ENCODE measurements at places on chromosomes 13 and 19.

DNA sequence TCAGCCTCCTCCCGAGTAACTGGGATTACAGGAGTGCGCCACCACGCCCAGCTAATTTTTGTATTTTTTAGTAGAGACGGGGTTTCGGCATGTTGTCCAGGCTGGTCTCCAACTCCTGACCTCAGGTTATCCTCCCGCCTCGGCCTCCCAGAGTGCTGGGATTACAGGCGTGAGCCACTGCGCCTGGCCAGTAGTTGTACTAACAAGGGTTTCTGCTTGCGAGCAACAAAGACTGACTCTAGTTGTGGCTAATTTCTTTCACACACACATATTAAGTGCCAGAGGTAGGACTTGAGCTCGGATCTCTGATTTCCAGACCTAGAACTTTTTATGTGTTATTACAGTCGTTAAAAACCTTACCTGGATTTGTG is 635 bp upstream of the PCCA start:
- no peak for DNase-seq

GRCh38 chr13:109301726-109302125 is 484.7 kb downstream of the IRS2 start:
- DNase-seq, result no peak

DNA sequence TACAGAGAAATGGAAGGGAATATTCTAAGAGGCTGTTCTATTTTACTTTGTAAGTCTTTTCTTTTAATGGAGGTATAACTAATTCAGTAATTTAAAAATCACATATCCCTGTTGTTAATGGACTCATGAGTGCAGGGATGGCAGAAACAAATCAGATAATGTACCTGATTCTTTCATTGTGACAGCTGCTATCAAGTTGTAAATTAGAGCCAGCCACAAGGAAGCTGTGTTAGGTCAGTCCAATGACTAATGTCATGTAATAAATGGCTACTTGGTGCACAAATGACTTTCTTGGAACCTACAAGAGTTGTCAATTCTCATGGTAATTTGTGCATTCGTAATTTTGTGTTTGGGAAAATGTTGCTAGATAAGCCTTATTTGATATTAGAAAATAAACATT is 446.4 kb downstream of the DCT start:
- no peak for DNase-seq

- DNase-seq, result no peak
These were observed 8.3 kb downstream of the CBLC start for GRCh38 chr19:44785993-44786392.

DNA sequence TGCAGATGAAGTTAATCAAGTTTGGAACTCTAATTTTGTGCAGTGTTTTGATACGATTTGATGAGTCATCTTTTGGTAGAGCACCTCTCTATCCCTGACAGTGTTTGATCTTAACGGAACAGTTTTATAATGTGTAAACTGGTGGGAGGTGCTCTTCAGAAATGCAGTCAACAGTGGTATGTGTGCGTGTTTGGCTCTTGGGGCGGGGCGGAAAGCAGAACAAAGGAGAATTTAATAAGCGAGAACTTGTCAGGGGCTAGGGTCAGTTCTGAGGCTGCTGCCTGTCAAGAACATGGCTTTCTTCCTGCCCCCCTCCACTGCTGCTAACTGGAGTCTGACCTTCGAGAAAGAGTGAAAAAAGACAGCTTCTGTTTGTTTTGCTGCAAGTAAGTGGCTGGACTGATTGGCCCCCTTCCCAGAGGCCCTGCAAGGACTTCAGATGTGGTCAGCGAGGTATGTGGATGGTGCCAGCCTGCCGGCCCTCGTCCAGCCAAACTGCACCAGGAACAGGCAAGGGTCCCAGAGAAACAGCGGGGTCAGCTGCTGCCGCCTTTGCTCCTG is 40.8 kb downstream of the BBC3 start:
- DNase-seq, result peak; percentile 44

DNA sequence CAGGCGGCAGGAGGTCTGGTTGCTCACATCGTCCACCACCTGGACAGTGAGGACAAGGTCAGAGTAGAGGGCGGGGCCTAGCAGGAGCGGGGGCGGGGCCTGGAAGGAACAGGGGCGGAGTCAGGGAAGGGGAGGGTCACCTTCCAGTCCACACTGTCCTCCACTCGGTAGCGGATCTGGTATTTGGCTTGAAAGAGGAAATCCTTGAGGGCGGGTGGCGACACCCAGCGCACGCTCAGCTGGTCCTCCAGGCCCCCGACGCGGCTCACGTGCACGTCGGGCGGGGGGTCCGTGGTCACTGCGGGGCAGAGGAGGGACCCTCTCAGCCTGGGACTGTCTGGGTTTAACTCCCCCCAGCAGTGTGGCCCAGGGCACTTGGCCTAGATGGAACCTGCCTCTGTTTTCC is 8.2 kb downstream of the REX1BD start:
- no peak for DNase-seq

GRCh38 chr13:112963641-112964040 is 5.4 kb upstream of the MCF2L start:
- no peak for DNase-seq

- no peak for DNase-seq
These were observed 838 bp downstream of the PPP2R1A start for GRCh38 chr19:52190487-52191293.

- DNase-seq, result no peak
These were observed 42.1 kb upstream of the EBPL start for GRCh38 chr13:49733181-49733951.

DNA sequence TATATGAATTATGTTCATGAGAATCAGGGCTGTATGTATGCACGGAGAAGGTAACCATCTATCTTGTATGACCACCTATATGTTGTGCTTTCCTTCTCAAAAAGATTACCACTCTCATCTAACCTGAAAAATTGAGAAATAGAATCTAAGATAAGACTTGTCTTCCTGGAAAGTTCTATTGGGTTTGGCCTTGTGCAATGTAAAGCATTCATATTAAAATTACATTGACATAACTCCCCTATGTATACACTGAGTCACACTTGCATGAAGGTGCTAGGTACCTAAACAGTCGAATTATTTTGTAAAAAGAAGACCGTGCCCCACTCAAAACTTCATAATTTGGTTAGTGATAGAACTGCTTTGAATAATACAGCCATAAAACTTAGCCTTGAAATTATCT is 54.5 kb upstream of the RFXAP start:
- DNase-seq, result no peak

GRCh38 chr13:57734306-57734705 is 102.8 kb downstream of the PCDH17 start:
- DNase-seq, result no peak

DNA sequence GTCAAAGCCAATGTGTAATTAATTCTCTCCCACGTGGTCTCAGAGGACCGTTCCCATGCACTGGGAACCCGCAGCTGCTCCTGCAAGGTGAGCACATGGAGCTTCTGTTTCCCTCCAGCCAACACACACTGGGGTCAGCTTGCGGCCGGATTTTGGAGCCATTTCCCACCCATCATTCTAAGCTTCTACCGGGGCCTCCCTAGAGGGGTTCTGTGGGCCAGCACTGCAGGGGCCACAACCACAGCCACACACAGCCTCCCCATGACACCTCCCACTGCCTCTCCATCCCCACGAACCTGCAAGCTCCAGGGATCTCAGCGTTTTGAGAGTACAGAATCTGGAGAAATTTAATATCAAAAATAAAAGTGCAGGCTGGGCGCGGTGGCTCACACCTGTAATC is 120.7 kb upstream of the SOX1 start:
- DNase-seq, result no peak

GRCh38 chr13:36057041-36057440 is 74.1 kb downstream of the DCLK1 start:
- no peak for DNase-seq

GRCh38 chr13:74620308-74620707 is 486.1 kb upstream of the KLF12 start:
- no peak for DNase-seq

- DNase-seq, result no peak
These were observed 11.6 kb downstream of the LRP3 start for GRCh38 chr19:33205531-33206260.

GRCh38 chr13:50227361-50227760 is 212.1 kb downstream of the KCNRG start:
- DNase-seq, result no peak

DNA sequence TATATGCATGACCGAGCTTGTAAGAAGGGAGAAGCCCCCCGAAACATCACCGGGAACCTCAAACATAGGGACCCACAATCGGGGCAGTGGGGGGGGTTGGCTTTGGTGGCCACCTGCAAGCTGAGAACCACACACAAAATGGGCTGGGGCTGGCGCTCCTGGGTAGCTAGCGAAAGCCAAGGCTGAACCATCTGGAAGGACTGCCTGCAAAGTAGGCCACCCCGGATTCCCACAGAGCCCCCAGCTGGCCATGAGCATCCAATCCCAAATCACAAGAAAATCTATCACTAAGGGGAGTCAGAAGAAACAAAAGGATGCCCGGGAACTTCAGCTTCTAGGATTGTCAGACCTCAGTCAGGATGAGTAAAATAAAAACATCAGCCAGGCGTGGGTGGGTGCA is 2.8 kb upstream of the PSPN start:
- no peak for DNase-seq

DNA sequence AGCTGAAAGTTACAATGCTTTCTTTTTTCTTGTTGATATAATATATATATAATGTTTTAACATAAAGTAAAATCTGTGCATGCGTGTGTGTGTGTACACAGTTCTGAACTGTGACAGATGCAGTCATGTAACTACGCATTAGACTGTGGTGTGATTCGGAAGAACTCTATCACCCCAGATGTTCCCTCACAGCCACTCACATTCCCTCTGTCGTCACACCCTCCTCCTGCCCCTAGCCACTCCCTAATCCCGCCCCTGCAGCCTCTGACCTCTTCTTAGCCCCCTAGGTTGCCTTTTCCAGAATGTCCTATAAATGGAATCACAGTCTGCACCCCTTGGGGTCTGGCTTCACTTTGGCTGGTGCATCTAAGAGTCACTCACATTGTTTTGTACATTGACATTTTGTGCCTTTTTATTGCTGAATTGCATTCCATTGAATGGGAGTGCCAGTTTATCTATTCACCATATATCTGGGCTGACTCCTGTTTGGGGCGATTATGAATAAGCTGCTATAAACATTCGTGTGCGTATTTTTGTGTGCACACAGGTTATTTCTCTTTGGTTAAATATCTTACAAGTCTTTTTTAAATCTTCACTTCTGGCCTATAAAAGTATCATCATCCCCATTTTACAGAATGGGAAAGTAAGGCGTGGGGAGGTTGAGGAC is 20.4 kb downstream of the DHRS12 start:
- no peak for DNase-seq

DNA sequence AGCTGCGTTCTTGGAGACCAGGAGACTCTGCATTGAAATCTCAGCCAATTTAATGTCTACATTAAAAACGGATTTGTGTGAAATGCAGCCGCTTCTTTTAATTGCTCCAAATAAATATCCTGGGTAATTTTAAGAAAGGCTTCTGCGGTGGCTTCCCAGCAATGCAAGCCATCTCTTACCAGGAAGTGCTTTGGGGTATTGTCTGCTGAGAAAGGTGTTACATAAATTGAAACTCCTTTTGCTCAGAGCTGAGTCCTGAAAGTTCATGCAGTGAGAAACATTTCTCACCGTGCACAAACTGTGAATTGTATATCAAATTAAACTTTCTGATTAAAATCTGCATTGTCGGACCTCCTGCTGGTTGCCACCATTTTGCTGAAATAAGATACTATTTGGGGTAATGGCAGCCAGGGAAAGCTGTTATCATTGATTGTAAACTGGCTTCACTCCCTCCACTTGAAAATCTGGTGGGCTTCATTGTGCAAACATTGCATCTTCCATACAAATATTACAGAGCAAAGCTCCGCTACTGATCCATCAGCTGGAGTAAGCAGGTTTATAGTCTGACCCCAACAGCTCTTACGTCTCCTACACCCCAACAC is 59.5 kb downstream of the ZIC5 start:
- no peak for DNase-seq

DNA sequence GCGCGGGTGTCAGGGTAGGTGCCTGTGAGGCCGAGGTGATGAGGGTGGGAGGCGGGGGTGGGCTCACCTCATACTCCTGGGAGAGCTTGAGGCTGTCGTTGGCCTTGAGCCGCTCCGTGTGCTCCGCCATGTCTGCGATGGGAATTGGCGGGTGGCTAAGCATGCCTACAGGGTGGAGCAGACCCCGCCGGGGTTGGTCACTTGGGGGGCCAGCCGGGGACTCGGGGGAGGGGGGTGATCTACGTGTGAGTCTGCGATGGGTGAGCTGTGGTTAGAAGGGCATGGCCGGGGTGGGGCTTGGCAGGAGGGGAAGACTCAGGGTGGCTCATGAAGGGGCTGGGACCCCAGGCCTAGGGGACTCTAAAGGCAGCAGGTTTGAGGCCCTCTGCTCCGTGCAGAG is 125.2 kb downstream of the PTPRS start:
- DNase-seq, result no peak

DNA sequence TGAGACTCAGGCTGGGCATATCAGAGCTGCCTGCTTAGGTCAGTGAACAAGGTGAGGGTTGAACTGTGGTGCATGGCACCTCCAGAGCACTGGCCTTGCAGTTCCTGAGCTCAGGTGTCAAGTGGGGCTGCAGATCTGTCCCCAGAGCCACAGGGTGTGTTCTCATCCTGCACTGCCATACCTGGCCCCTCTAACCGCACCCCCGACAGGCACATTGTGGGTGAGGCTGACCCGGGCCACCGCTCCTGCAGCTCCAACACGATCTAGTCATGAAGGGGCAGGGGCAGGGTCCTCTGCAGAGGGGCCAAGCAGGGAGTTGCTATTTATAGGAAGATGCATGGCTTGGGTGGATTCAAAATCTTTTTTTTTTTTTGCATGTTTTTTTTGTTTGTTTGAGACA is 16.7 kb upstream of the CRTC1 start:
- DNase-seq, result no peak

DNA sequence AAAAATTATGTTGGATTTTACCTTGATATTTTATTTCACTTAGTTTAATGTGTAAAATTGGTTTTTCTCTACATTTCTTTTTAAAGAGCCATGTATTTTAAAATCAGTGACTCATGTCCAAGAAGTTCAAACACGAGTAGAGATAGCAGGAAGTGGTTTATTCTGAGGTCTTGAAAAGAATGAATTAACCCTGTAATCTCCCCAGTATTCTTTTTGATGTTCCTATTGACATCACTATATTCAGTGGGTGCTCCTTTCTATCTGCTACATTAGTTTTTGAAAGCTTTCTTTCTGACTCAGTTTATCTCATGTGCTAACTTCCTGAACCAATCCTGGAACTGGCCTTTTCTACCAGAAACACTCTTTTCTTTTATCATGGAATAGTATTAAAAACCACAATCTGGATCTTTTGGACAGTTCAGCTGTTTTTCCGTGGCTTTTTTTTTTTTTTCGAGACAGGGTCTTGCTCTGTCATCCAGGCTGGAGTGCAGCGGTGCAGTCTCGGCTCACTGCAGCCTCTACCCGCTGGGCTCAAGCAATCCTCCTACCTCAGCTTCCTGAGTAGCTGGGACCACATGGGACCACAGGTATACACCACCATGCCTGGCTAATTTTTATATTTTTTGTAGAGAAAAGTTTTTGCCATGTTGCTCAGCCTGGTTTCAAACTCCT is 114.9 kb downstream of the PCCA start:
- DNase-seq, result no peak

GRCh38 chr13:111184458-111185401 is 69.6 kb downstream of the ARHGEF7 start:
- DNase-seq, result peak; percentile 13
